NCI-H524 (cell line): ENCODE measurements at places on chromosomes 3 and 15.

- DNase-seq: no peak
Measured at GRCh38 chr3:15015456-15015855, 49.7 kb downstream of the MRPS25 start.

GRCh38 chr3:17234382-17234781 is 349.6 kb downstream of the PLCL2 start:
- DNase-seq: no peak

GRCh38 chr3:15032650-15033049 is 32.5 kb downstream of the MRPS25 start:
- no peak for DNase-seq

DNA sequence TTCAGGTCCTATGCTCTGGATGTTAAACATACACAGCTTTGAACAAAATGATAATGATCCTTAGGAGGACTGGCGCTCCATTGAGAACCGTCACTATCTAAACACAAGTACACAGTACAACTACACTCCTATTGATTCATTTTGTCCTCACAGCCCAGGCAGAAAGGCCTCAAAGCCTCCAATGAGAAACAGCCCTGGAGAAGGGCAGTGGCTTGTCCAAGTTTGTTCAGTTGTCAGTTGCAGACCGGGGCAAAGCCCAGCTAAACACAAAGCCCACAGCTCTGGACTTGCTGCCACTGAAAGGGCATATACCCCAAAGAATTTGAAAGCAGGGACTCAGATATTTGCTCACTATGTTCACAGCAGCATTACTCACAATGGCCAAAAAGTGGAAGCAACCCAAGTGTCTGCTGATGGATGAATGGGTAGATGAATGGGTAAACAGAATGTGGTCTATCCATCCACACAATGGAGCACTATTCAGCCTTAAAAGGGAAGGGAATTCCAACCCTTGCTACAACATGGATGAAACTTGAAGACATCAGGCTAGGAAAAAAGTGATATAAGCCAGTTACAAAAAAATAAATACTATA is 34.7 kb downstream of the NUP210 start:
- DNase-seq: no peak

- no peak for DNase-seq
Measured at GRCh38 chr3:123759311-123759710, 124.8 kb downstream of the MYLK start.

GRCh38 chr3:84985795-84986194 is 27.0 kb downstream of the CADM2 start:
- no peak for DNase-seq
